ENCODE measurements at places on chromosomes 4 and X. TPM values are rescaled to one million over a fixed set of nuclear protein-coding genes. Genes with fewer than 3 reads are reported as not detected.

The PRR32 gene
- not detected for total RNA-seq

The SPIN2A gene
- 0.99 TPM for total RNA-seq

The ADH1C gene
- total RNA-seq: 10.9 TPM

The NSUN7 gene
- 14.3 TPM for total RNA-seq

The NEIL3 gene
- not detected for total RNA-seq

Measured in body of pancreas (tissue), 4 donors.